Activated CD8-positive, alpha-beta T cell treated with anti-CD3 and anti-CD28 coated beads, Interleukin-2, amount 10 ng/mL, durations not matched to agents 7 days and 5 days (primary cell): ENCODE measurements at places on chromosomes 6 and 20. TPM values are rescaled to one million over a fixed set of nuclear protein-coding genes. Genes with fewer than 3 reads are reported as not detected.

NR2E1 gene
- not detected for total RNA-seq

LY6G5C gene
- 5.5 TPM for total RNA-seq

DNA sequence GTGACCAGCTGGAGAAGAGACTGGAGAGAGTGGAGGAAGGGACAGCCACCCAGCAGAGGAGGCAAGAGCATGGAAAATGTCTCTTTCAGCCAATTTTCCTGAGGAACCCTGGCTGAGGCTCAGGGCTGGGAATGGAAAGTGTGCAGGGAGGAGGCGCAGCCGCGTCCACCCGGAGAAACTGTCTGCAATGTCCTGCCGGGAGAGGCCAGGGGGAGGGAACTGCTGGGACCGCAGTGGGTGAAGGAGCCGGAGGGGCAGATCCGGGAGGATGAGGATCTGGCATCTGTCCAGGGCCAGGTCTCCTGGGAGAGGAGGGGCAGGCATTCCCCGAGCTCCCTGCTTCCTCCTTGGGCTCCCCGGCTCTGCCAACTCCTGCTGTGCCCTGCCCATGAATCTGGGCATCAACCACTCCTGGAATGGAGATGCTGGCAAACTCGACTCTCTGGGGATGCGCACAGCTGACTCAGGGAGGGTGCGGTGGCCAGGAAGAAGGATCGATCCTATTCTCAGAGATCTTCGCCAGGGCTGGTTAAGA is 17.4 kb upstream of the HM13 start:
- no peak for DNase-seq

GRCh38 chr20:23666698-23667097 is 22.1 kb downstream of the CST4 start:
- peak; percentile 9 for DNase-seq

GRCh38 chr20:60211618-60212463 is 253.6 kb downstream of the CDH26 start:
- no peak for DNase-seq

TFAP2C gene
- not detected for total RNA-seq

FAM209A gene
- 1.6 TPM for total RNA-seq
